ENCODE measurements at places on chromosomes 7 and 10.

DNA sequence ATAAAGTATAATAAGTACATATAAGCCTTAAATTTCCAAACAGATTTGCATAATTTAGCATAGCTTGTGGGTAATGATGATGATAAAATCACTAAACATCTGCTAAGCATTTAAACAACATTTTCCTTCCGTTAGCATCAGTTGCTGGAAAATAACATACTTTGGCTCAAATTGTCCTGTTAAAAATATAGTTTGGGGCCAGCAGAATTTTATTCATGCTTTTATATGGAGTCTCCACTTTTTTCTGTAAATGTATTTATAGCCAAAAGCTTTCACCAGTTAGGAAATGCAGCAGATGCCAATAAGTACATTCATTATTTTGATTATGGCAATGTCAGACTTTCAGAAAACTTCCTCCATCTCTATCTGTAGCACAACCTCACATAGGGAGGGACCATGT is 107.2 kb downstream of the CNTNAP2 start:
- no peak for DNase-seq

DNA sequence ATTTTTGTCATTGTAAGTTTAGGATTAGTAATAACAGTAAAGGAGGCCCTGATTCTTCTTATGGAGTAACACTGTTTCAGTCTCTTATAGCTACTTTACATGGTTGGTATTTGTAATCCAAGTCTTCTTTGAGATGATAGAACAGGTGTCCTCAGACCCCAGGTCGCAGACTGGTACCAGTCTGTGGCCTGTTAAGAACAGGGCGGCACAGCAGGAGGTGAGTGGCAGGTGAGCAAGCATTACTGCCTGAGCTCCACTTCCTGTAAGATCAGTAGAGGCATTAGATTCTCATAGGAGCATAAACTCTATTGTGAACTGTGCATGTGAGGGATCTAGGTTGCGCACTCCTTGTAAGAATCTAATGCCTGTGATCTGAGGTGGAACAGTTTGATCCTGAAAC is 77.3 kb downstream of the STK31 start:
- no peak for DNase-seq

GRCh38 chr7:117319181-117319580 is 3.7 kb downstream of the WNT2 start:
- DNase-seq: no peak

GRCh38 chr7:103425177-103425576 is 20.8 kb downstream of the SLC26A5 start:
- no peak for DNase-seq

- no peak for DNase-seq
These were observed 87.1 kb upstream of the PDLIM1 start for GRCh38 chr10:95377950-95378349.

DNA sequence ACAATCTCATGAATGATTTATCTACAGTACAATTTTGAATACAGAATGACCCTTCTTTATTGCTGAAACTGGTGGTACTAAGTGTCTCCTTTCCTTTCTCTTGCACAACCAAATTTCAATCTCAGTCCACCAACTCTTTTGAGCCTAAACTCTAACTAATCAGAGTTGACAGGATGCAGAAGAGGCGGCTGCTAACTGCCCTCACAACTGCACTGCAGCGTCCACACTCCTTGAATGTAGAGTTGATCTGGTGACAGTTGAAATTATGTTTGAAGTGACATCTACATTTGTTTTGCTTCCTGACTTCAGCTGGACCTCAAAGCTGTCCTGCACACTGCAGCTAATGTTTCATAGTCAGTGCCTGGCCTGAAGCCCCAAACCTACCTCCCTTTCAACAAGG is 139.6 kb downstream of the ZMYND11 start:
- DNase-seq: no peak

- DNase-seq: no peak
These were observed 30.5 kb downstream of the SLC18A2 start for GRCh38 chr10:117271427-117271826.

DNA sequence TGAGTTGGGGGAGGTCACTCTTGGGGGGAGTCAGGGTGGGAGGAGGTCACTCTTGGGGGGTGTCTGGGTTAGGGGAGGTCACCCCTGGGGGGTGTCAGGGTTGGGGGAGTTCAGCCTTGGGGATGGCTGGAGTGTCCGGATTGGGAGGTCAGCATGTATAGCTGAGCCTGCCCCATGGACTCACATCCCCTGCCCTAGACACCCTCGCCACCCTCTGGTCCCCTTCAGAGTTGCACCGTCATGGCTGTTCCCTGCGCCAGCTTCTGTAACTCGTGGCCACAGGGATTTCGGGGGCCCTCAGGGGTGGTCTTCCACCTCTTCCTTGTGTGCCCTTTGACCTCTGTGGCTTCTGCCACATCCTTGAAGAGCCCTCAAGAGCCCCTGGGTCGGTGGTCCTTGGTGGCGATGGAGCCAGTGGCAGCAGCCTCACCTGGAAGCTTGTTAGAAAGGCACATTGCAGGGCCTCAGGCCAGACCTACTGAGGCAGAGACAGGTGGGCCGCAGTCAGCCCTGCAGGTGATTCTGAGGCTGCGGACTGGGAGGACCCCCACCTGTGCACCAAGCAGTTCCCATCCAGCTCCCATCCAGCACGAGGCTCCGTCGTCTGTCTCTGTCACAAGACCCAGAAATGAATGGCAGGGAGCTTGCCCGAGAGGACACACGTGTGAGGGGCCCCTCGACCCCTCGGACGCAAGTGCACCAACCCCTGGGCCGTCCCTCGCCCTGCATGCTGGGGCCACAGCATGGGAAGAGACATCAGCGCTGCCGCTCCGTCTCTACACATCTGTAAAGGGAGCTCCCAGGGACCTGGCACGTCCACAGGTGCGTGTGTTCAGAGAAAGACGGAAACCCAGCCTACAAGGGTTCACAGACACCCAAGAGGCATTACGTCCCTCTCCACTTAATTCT is 44.7 kb upstream of the SUN1 start:
- DNase-seq: no peak

DNA sequence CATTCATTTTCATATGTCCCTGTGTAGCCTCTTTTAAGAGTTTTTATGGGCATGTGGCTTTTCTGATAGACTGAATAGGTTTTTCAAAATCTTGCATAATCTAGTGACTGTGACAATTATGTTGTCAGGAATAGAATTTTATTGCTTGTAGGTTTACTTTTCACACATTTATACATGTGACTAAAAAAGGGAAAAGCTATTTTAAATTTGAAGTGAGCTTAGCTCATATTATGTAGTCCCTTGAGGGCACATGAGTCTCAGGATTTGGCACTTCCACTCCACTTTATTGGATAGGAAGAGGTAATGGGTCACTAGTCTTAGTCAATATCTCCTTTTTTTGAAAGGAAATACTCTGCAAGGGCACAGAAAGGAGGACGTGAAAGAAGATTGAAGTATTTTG is 247.3 kb downstream of the SUGCT start:
- DNase-seq: no peak

DNA sequence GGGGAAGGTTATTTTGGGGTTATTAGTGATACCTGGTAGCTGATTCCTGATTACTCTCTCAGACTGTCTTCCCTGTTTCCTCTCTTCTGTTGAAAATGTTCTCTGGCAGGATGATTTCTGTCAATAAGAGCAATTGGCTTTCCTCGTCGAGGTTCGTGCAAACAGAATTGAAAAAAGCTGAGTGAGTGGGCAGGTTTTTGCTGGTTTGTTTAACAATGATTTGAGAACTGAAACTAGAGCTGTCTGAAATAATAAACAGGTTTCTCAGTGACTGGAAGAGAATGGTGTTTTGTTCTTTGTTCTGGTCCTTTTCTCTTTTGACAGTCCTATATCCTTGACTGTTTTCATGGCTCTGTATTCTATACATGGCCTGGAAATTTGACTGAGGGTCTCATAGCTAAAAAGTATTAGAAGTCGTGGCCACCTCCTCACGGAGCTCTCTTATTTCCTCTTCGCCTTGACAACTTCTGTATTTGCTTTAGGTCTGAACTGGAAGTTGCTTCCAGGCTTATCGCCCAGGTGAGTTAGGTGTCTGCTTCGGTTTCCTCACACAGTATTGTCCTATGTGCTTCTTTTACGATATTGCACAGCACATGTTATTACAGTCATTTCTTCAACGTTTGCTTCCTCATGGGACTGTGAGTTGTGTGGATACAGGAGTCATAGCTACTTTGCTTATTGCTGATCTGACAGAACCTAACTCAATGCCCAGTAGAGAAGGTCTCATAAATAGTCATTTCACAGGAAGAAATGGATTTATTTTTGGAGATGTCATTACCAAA is 403.6 kb downstream of the NRG3 start:
- no peak for DNase-seq

- DNase-seq: no peak
These were observed 44.8 kb upstream of the ANKRD1 start for GRCh38 chr10:90965720-90966119.

DNA sequence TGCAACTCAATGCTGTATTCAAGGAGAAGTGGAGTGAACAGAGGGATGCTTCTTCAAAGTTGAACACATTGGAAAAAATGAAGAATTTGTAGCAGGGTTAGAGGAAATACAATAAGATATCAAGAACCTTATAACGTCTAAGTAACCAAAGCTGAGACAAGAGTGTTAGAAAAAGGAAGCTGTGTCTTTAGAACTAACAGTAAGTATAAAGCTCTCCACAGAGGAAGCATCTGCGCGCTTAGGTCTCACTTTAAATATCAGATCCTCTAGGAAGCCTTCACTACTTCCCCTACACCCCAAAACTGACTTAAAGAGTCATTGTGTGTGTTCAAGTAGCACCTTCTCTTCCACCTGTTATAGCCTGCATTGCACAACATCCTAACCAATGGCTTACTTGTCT is 43.0 kb downstream of the CH25H start:
- DNase-seq: peak; percentile 37

GRCh38 chr7:157003756-157004520 is 6.5 kb downstream of the MNX1 start:
- DNase-seq: no peak

GRCh38 chr10:128950916-128951275 is 516.1 kb upstream of the MGMT start:
- DNase-seq: no peak

- no peak for DNase-seq
These were observed 130.9 kb downstream of the EMX2 start for GRCh38 chr10:117673230-117674010.

- no peak for DNase-seq
These were observed 43.1 kb upstream of the HSPB1 start for GRCh38 chr7:76259124-76260093.

DNA sequence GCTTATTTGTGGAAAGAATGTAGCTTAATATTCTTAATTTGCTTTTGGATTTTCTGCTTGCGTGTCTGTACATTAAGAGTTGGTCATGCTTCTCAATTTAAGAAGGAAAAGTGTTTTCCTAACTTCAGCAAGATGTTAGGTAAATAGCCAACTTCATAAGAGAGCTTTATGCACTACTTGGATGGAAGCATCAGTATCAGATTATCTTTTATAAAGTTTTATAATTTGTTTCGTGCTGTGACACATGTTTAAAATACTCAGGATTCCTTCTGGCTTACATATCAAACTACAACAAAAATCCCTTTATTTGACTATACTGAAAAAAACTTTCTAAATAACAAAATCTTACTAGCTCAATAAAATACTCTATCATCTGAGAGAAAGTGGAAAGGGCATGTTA is 34.8 kb upstream of the AGR2 start:
- no peak for DNase-seq

DNA sequence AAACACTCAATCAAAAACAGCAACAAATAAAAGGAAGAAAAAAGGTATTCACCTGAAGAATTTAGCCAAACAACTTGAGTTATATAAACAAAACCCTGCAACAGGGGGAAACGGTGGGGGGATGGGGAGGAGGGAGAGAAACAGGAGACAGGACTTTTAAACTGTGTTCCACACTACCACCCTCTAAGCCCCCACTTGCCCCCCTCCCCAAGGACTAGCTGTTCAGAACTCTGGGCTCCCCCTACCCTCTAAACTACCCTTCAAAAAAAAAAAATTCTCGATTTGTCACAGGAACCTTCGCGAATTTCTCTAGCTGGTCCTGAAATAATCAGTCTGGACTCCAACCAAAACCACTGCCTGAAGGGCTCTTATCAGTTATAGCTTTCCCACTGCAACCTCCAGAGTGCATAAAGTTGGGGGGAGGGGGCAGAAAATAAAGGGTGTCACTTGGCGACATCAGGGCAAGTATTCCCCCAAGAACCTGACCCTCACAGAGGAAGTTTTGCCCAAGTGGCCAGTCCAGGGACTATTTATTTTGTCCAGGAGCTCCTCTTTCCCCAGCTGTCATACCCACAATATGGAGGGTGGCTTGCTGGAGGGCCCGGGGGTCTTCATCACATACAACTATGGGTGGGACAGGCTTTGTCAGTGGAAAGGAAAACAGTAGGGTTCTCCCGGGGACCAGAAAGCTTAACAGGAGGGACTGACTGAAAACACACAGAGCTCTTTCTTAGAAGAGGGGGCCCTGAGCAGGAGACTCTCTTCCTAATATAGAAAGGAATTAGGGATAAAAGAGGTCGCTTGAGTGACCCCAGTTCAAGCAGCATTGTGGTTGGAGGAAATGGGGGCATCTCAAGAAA is 1.3 kb downstream of the UBE2H start:
- DNase-seq: no peak

DNA sequence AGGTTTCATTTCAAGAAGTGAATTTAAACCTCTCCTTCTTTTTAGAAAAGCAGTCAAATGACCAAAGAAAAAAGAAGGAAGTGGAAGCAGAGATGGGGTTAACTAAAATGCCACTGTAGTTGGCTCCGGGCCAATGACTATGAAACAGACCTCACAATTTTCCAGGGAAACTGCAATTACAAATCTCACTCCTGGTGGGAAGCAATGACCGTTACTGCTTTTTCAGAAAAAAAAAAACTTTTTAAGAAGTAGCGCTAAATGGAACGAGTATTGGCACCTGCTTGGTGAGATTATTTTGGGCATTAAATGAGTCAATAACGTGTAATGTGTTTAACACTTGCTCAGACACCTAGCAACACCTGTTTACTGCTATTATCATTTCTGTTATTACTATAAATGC is 1.2 kb downstream of the SFRP4 start:
- DNase-seq: peak; percentile 37

- DNase-seq: no peak
These were observed 34.6 kb downstream of the ANXA8 start for GRCh38 chr10:47449102-47449978.

GRCh38 chr10:110918269-110918642 is 724 bp downstream of the BBIP1 start:
- peak; percentile 85 for DNase-seq

GRCh38 chr10:101671453-101671852 is 23.5 kb downstream of the FBXW4 start:
- no peak for DNase-seq

- peak; percentile 86 for DNase-seq
These were observed 1.5 kb upstream of the RALA start for GRCh38 chr7:39621784-39622411.

GRCh38 chr7:122416336-122416735 is 111.8 kb upstream of the FEZF1 start:
- DNase-seq: no peak

All from AML-193 (cell line).